AG04450 (cell line): ENCODE measurements at places on chromosomes 3 and 15. TPM values are rescaled to one million over a fixed set of nuclear protein-coding genes. Genes with fewer than 3 reads are reported as not detected.
A peak's percentile ranks its signal among the peaks of the same experiment; 100 is the strongest.

Gene GHRL
- 0.10 TPM in 1 of 2 replicates, not detected in the other for polyA plus RNA-seq

DNA sequence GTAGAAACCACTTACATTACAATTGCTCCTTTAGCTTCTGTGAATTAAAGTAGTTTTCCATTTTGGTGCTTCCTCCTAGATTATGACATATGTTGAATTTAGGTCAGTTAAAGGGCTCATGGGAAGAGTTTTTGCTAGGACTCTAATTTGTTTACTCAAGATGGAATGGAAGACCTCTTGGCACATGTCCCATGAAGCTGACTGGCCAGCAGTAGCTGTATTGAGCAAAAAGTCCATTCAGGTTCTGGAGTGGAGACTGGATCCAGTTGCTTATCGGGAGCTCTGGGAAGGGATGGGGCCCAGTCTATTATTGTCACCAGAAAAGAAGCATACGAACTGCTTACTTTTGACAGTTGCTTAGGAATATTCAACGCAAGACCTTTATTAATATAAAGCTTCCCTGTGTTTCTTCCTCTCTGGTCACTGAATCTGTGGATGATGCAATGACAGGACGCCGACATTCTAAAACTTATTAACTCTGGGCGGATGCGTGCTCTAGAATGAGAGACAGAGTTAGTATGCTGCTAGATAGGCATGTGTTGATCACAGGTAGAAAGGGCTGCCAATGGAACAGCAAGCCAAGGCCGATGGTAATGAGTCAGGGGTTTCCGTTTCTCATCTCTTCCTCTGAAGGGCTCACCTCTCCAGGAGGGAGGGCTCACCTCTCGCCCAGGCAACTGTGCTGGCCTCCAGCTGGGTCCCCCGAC is 155.8 kb downstream of the NR1D2 start:
- DNase-seq = no peak

GRCh38 chr3:140950863-140951262 is 9.2 kb downstream of the SLC25A36 start:
- no peak for DNase-seq

DNA sequence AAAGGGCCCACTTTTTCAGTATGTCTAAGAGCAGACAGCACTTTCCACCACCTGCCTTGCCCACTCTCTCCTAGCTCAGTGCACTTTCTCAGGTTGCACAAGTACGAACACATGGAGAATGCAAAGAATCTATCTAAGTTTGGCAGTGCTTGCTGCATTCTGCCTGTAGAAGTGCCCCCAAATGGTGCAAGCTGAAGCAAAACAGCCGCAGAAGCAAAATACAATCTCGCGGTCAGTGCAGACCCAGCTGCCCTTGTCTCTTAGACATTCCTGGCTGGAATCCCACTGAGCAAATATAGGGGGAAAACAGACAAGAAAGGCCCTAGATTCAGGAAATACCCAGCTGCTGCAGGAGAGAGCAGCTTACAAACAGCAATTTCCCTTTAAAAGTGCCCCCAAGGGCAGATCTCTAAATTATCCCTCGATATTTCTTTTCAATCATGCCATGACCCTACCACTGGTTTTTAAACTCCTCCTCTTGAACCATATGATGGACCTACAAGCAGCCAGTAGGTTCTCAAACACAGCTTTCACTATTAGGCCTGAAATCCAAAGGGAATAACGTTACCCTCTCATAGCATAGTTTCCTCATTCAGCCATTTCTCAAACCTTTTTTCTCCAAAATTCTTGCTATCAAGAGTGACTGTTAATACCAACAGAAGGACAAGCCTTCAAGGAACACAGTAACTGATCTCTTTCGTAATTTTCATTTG is 67.0 kb downstream of the TNIK start:
- DNase-seq = peak; percentile 46

Gene ACKR2
- polyA plus RNA-seq = 0.04 TPM in 1 of 2 replicates, not detected in the other
